NCI-H187 (cell line): ENCODE measurements at places on chromosomes 2 and 18.

DNA sequence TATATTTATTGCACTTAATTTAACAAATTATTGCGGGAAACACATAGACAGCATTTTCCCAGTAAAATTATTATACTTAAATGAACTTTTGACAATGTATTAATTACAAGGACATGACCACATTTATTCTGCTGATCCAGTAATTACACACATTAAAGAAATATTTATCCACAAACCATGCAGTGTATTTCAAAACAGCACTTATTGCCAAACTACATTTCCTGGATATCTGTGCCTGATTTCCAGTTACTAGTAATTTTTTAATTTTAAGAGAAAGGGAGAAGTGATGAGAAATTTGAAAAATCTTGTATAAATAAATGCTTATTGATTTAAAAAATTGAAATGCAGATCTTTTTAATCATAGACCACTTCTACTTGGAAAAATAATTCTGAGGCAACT, 1458.7 kb upstream of the ACVR2A start:
- no peak for DNase-seq

- no peak for DNase-seq
Measured at GRCh38 chr2:27218614-27219013, 1.4 kb downstream of the CAD start.

- DNase-seq: no peak
Measured at GRCh38 chr2:206981739-206982340, 42.5 kb downstream of the CPO start.

GRCh38 chr2:230434677-230435324, 18.8 kb downstream of the SP100 start:
- no peak for DNase-seq

DNA sequence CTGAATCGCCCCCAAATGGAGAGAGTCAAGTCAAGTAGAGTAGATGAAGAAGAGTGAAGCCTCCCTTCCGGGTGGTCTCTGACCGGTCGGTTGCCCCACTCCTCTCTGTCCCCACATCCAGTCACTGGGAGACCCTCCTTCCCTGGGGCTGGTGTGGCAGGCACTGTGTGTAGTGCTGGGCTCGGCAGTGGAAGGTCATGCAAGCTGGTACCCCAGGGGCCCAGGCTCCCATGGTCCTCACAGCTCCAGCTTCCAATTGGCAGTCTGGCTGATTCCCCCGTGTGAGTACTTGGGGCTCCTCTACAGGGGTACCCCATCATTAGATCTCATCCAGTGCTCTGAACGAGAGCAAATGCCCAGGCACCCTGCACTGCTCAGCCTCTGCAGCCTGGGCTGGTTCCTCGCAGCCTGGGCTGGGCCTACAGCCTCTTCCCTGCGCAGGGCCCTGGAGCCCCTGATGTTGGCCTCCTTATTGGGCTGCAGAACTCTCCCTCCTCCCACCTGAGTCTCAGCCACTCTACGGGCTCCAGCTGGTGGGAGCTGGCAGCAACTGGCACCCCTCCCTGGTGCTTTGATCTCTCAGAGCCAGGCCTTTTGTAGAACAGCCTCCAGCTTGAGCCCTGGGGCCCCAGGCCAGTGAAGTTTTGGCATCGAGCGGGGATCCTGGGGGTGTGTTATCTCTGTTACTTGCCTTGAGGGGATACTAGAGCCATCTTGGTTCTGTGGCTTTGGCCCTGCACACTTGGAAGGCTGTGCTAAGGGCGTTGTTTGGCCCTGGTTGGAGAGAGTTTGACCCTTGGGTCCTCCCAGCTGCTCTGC, 187.8 kb upstream of the HDAC4 start:
- no peak for DNase-seq

DNA sequence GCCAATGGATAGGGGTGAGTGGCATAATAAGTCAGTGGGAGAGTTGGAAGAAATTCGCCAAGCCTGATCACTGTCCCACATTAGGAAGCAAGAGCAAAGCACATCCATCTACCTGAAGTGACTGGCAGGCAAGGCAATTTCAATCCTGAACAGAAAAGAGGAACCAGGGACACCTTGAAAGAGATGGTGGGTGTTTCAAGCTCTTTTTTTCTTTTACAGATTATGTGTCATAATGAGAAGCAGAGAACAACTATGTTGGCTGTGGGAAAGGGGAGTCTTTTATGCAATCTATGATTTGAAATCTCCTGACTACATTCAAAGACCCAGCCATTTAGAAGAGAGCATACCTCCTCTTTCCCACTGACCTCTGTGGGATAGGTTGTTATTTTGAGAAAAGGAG, 63.5 kb downstream of the TGIF1 start:
- DNase-seq: no peak

DNA sequence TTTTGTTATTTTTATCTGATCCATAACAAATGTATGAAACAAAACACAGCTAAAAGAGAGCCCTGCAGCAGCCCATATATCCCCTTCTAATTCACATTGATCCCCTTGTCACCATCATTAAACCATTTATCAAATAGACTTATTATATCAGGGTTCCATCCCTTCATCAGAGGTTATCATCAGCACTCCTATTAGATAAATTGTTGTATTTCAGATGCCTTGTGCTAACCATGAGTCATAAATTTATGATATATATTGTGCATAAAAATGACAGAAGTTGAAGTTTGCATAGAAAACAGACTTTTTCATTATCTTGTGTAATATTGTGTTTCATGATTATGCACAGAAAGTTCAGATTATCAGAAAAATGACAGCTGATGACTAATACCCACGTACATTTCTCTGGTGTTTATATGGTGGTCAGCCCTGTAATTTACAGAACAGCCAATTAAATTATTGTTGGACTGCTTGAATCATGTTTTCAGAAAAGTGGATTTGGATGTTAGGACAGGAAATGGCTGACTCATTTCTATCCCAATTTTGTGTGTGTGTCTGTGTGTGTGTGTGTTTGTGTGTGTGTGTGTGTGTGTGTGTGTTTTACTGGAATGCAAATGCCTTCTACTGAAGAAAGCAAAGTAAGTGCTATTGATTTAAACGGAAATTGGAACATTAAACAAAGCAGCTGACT, 80.9 kb downstream of the PPP1R1C start:
- no peak for DNase-seq

DNA sequence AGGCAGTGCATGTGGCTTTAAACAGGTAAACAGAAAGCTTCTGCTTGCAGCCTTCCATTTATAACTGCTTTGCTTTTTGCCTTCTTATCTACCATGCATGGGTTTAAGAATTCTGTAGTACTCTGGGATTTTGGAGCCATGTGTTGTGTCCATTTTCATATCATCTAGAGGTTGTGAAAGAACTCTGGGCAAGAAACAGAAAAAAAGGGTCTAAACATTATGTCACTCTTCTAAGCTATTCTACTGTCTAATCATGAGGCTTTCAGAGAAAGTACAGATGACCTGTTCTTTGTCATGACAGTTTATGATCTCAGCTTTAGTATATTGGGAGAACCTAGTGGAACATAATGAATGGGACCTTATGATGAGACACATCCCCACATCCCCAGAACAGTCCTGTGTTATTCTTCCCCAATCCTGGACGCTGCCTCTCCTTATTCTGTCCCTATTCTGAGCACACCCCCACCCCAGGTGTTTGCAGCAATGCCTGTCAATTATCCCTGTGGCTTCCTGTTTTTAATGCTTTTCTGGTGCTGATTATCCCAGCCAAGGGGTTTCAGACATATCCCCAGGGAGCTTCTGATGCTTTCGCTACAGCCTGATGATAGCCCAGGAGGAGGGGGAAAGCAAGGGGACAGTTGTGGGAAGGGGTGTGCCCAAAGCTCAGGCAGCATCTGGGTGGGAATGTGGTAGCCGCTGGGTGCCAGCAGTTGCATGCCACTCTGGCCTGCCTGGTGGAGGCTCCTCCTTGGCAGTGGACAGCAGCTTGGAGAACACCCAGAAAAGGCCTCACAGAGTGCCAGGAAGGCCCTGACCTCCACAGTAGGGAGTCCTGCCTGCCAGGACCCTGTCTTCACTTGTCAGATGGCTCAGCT, 169.5 kb upstream of the MAP3K20 start:
- DNase-seq: no peak

DNA sequence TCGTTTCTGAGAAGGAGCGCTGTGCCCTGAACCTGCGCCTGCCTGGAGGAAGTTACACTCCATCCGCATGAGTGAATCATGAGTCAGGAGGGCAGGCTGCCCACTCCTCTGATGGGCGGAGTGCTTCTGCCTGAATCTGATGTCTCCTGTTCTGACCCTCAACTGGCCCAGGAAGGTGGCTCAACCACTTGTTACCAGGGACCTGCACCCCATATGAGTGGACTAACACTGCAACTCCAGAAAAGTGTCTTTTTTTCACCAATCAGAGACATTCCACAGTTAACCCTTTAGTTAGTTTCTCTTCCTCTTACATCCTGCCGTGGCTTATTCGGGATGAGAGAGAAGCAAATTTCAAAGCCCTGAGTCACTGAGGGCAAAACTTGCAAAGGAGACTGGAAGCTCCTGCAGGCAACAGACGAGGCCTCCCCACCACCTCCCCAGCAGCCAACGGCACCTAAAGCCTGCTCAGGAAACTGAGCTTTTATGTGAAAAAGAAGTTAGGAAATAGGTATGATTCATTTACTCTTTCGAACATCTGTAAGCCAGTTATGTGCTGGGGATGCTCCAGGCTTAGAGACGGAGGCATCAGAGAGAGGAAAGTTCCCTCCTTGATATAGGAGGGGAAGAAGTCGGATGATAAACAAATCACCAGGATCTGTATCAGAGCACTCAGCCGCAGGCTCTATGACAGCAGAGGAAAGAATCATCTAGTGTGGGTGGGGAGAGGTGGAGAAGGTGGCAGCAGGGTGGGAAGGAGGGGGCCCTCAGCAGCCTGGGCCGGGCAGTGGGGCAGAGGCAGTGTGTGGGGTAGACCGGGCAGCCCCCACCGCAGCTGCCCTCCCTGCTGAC, 30.9 kb downstream of the MBP start:
- DNase-seq: no peak

- DNase-seq: no peak
Measured at GRCh38 chr2:11949732-11950523, 203.5 kb downstream of the LPIN1 start.

DNA sequence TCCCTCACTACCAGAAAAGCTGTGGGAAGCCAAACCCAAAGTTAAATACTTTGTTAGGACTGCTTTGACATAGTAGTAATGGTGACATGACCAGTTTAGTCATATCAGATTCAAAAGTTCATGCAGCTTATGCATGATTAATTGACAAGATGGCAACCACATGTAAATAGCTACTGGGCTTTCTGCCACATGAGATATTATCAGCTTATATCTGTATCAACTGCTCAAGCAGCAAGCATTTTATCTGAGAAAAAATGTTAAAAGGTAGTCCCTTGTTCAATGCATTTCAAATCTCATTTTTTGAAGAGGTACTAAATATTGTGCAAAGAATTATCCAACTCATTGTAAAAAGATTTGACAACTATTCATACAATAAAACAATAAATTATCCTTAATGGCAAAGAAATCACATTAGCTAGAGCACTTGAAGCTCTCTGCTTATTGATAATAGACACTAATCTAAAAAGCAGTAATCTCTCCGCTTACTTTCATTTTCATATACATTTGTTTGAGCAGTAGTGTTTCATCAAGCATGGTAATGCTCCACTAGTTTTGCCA, 993.6 kb upstream of the NXPH2 start:
- DNase-seq: no peak

DNA sequence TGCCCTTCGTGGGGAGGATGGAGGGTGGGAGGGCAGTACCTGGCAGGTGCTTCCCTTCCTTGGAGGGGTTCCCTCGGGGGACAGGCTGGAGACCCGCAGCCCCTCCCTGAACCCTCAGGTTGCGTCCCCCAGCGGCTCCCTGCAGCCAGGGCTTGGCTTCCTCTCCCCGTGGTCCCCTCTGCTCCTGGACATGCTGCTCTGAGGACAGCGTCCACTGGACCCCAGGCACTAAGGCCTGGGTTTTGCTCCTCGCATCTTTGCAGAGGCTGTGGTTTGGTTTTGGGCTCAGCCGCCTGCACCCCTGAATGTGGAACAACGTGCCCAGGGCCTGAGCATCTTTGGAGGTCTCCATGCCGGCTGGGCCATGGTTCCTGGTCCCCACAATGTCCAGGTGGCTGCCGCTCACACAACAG, 133.5 kb downstream of the PTGR3 start:
- no peak for DNase-seq

- no peak for DNase-seq
Measured at GRCh38 chr2:173204316-173204715, 128.7 kb downstream of the MAP3K20 start.

DNA sequence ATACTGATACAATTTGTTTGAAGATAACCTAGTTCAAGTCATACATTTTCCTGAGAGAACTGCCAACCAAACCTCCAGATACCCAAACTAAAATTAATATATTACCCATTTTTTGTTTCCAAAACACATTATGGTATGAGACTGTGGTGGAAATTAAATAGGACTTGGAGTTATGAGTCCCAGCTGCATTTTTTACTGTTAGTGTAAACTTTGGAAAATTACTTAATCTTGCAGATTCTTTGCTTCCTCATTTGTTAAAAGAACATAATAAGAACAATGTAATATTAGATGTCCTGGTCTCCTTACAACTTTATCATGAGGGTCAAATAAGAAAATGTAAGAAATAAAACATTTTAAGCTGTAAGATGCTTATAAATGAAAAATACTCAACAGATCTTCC, 98.2 kb upstream of the TRIB2 start:
- no peak for DNase-seq

DNA sequence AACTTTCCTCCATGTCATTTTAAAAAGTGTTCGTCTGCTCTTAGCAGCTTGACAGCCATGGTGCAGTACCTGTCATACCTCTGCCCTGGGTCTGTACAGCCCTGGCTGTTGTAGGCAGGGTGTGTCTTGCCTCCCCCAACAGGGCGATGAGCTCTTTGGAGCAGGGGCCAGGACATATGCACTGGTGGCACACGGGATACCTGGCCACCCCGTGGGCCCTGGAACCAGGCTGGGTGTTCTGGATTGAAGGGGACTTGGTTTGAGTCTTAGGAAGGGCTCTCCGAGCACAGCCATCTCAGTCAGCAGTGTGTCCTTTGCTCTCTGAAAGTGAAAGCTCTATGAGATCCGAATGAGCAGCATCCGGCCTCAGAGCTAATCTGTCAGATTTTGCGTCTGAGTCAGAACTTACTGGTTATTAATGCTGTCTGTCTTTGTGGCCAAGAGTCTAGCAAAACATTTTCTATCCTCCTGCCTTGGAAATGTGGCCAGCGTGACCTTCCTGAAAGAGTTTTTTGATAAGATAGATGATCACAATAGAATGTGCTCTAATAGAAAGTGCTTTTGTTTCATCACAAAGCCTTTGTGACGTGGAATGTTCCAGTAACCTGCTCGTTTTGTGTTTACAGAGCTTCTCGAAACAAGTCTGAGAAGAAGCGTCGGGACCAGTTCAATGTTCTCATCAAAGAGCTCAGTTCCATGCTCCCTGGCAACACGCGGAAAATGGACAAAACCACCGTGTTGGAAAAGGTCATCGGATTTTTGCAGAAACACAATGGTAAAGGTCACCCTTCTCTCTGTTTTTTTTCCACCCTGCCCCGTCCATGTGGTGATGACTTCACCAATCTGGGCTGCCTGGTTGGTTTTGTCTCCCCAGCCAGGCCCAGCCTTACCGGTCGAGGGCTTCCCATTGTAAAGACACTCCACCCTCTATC, 77.3 kb upstream of the RPL31 start:
- no peak for DNase-seq

GRCh38 chr2:55929476-55929875, 5.9 kb upstream of the EFEMP1 start:
- no peak for DNase-seq
